ENCODE measurements at places on chromosomes 11 and 22.

DNA sequence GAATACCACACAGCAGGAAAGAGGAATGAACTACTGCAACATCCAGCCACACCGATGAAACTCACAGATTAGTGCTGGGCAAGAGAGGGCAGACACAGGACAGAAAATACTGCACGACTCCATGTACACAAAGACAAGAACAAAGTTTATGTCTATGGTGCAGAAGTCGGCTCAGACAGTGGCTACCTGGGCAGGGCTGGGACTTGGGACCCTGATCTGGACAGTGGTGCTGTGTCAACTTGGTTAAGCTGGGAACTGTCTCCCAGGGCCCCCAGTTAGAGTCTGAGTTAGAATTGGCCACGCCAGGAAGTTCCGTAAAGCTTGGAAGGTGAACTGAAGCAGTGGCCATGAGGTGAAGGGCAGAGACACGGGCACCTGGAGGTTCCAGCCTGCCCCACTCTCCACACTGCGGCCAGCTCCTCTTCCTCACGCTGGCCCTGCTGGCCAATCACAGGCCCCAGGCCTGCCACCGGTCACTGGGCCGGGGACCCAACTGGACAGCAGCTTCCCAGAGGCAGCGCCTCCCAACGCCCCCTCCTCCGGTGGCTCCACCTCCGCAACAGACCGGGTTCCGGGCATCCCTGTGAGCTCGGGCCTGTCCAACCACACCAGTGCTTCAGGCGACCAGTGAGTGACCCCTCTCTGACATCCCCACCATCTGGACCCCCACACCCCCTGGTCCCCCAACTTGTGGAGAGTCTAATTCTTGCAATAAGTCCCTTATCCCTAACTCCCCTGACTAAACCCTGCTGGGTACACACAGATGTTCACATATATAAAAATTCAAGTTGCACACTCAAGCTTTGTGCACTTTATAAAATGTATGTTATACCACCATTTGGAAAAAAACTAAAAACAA, 93.7 kb downstream of the MICAL3 start:
- DNase-seq = no peak

GRCh38 chr11:34915136-34916014, 804 bp downstream of the APIP start:
- DNase-seq = no peak

DNA sequence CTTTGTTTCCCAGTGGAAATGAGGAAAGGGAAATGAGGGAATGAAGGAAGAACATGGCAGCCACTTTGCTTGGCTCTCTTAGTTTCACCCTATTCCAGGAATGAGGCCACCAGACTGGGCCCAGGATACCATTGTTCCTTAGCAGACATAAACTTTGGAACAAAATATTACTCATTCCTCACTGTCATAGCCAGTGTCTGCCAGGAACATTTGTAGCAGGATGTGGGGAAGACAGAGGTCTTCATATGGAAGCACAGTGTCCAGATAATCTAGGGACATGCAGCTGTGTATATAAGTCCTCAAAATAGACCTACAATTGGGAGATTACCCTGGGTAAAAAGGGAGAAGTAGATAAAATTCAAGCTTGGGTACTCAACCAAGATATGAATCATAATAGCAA, 15.2 kb upstream of the FUT4 start:
- DNase-seq = no peak

- no peak for DNase-seq
Measured at GRCh38 chr11:23995891-23996290, 501.0 kb upstream of the LUZP2 start.

DNA sequence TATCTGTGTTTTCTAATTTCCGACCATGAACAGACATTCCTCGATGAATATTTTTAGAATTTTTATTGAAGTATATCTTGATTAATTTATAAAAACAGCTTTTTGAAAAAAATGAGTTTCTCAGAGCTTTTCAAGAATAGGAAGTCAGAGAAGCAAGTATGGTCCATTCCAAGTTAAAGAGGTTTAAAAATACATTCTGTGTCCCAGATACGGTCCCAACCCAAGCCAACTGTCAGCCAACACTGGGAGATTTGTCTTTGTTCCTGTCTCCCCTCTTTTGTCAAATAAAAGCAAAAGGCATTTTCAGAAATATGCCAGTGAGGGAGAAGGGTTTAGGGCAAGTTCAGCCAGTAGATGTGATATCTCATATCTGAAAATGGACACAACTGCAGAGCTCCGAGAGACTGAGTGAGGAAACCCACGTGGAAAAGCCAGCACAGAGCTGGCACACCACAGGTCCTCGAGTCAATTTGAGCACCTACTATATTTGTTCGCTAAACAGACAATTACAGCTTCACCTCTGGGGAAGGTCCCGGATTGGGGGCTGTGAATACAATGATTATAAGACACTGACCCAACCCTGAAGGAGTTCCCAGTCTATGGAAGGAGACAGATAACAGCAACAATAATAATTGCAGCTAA, 59.8 kb downstream of the C11orf91 start:
- DNase-seq = no peak

GRCh38 chr11:44628730-44629700, 63.6 kb downstream of the CD82 start:
- no peak for DNase-seq

DNA sequence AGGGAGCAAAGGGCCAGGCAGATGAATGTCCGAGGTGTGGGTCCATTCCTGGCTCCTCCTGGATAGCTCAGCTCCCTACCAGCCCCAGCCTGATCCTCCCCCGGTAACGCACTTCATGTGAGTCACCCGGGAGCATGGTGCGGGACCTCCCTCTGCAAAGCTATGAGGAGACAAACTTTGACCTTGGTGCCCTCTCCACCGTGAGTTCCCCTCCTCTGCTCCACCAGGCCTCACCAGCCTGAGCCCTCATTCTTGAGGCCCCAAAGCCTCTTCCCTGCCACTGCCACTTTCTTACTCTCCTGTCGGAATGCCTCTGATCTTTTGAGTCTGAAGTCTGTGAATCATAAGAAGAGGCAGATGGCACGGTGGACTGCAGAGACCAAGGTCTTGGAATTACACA, 37.4 kb upstream of the CD82 start:
- DNase-seq = no peak

- DNase-seq = no peak
Measured at GRCh38 chr22:44658311-44658953, 43.6 kb upstream of the PRR5 start.

DNA sequence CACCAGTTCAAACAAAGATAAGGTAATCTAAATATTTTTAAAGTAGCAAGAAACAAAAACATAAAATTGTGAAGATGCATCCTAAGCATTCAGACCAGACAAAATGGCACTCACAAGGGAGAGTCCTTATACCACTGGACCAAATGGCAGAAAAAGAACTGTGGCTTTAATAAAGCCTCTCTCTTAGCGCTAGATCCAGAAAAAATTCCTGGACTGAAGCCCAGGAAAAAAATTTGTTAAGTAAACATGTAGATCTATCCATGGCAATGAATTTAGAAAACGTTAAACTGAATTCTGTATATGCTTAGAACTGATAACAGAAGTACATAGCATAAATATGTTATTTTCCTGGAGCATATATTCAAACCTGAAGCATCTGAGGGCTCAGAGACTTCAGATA, 11.8 kb upstream of the CD59 start:
- DNase-seq = no peak

DNA sequence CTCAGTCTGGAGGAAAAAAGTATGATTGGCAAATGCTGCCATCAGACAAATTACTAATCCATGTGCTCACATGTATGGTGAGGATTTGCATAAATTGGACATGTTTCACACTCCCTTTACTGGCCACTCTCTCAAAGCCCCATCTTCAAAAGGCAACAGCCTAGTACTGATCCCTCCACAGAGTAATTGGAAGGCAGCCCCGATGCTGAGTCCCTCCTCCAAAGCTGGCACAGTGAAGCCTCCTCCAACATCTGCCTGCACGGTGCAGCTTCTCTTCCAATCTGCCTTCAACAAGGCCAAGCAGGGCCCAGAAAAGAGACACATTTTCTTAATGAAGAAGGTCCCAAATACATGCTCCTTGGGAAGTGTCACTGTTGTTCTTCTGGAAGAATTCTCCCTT, 350.6 kb downstream of the OPCML start:
- DNase-seq = no peak

- DNase-seq = no peak
Measured at GRCh38 chr11:35235936-35236666, 97.1 kb downstream of the CD44 start.

DNA sequence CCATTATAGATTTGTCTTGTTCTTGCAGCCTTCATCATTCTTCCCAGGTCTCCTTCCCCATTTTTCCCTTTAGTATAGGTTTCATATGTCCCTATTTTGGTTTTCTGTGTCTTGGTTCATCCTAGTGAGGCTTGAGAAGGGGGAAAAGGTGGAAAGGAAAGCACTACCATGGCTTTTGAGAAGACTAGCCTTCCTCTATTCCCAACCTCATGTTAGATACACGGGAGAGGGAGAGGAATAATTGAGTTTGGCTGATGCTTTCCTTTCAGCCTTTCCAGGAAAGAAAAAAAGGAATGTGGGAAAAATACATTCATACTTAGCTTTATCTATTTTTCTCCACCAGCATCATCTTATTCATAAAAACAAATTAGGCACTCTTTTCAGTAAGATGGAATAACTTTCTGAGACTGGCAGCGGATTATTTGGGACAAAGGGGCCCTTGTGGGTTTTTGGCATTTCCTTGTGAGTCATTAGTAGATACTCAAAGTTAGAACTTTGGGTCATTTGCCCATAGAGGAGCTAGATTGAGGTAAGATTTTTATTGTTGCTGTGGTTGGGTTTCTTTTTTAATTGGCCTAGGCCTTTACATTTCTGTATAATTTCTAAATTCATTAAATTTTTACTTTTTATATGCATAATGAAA, 23.8 kb downstream of the CAPRIN1 start:
- DNase-seq = no peak

DNA sequence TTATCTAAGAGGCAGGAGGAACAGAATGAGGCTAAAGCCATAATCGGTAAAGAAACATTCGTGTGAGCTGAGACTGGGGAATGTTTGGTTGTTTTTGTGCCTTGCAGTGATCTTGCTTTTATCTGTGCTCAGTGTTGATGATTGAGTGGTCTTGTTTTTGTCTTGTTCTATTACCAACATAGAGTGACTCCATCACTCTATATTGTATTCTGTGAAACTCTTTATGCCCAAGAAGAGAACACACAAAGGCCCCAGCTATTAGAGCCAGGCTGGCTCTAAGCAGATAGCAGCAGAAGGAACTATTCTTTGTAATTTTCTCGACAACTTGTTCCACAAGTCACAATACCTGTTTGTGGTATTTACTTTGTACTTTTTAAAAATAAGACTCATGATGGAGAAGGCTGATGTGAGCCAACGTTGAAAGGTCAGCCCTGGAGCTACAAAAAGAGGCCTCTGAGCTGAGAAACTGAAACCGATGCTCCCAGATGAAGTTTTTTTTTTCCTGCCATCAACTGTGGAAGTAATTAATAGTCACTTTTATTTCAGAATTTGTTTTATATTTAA, 68.4 kb downstream of the LARGE1 start:
- no peak for DNase-seq

DNA sequence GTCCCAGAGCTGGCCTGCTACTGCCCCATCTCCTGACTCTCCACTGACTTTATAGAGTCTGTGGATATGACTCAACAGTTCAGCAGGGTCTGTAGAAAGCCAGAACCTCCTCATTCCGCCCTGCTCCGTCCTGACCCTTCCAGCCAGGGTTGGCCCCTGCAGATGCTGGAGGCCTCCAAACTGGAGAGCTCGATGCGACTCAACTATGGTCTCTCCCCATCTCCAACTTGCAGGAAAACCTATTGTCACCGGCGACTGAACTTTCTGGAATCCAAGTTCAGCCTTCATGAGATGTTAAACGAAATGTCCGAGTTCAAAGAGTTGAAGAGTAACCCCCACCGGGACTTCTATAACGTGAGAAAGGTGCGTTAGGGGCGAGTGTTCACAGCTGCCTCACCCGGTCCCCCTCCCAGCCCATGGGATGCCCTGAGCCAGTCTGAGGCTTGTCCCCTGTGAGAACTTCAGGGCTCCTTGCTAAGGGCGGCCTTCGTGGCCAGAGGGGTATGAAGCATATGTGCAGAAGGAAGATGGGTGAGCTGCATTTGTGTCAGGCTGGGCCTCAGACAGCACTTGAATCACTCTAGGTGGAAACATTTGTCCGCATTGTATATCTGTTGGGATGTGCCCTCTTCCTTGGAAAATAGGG, 32.1 kb downstream of the AMPD3 start:
- no peak for DNase-seq

GRCh38 chr11:132579634-132580327, 952.5 kb downstream of the OPCML start:
- DNase-seq = no peak

DNA sequence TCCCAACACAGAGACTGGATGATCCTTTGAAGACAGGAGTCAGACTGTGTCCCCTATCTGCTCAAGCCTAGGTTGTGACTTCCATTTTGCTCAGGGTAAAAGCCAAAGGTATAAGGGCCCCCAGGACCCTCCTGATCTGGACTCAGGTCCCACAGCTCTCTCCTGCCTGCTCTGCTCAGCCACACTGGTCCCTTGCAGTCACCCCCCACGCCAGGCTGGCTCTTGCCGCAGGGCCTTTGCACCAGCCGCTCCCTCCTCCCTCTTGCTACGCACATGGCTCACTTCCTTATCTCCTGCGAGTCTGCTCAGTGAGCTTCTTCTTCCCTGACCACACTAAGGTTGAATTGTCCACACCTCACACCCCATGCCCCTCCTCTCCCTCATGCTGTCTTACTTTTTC, 28.4 kb upstream of the CACNG2 start:
- DNase-seq = no peak

DNA sequence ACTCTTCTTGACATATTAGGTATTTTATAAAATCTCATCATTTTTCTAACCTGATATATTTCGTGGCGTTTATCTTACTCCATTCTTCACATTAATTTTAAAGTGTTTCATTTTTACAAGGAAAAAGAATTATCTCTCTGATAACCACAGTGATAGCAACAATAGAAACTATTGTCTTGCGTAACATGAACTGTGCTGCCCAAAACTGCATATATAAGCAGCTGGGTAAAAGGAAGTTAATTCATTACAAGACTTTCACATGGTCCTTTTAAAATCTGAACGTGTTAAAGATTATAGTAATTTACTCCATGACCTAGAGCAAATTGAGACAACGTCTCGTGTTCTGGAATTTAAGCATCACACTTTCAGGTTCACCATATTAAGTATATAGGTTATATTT, 210.4 kb upstream of the GRIA4 start:
- DNase-seq = no peak

- DNase-seq = no peak
Measured at GRCh38 chr11:128734103-128734831, 40.4 kb downstream of the FLI1 start.

DNA sequence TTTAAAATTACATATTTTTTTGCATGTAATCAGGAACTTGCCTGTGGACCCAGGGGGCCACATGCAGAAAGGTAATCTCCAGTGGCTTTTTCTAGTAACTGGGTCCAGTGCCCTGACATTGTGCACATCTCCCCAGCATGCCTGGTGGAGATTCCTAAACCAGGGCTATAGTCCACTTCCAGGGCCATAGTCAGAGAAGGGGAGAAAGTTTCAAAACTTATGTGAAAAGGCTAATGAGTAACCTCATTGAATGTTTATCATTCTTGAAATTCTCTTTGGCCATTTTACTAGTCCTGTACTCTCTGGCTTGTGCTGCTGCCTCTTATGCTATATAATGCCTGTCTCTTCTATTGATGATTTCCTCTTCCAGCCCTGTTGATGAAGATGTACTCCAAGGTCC, 47.8 kb downstream of the BARX2 start:
- no peak for DNase-seq

- no peak for DNase-seq
Measured at GRCh38 chr11:68040957-68041591, 2.2 kb downstream of the TCIRG1 start.

- no peak for DNase-seq
Measured at GRCh38 chr22:50253941-50254340, 2.9 kb upstream of the HDAC10 start.
